CD8-positive, alpha-beta memory T cell (primary cell): ENCODE measurements at places on chromosomes 12 and 14.

DNA sequence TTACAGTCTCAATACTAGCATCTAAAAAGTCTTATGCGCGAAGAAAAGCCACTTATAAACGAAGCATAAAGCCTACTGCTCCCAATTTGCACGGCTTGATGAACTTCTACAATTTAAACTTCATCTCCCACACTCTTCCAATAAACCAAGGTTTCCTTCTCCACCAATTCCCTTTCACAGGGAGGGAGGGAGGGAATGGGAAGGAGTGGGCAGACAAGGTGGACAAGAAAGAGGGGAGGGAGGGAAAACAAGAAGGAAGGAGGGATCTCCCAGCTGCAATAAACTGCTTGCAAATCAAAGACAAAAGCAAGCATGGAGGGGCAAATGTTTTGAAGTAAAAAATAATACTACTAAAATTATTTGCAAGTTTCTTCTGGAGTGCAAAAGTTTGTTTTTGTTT, 64.5 kb downstream of the MED13L start:
- H3K27me3 ChIP-seq = no peaks in the 10 kb centered on the region
- H3K4me3 ChIP-seq = no peak overlapping the region
- H3K4me1 ChIP-seq = peaks cover 48% of the 10 kb centered on the region
- no peak overlapping the region for H3K27ac ChIP-seq

GRCh38 chr14:103334644-103335622, 896 bp downstream of the EIF5 start:
- H3K27me3 ChIP-seq = no peaks in the 10 kb centered on the region
- peak; percentile 57 for DNase-seq
- peaks cover 45% of the 10 kb centered on the region for H3K4me1 ChIP-seq
- H3K36me3 ChIP-seq = peaks cover 46% of the 10 kb centered on the region

DNA sequence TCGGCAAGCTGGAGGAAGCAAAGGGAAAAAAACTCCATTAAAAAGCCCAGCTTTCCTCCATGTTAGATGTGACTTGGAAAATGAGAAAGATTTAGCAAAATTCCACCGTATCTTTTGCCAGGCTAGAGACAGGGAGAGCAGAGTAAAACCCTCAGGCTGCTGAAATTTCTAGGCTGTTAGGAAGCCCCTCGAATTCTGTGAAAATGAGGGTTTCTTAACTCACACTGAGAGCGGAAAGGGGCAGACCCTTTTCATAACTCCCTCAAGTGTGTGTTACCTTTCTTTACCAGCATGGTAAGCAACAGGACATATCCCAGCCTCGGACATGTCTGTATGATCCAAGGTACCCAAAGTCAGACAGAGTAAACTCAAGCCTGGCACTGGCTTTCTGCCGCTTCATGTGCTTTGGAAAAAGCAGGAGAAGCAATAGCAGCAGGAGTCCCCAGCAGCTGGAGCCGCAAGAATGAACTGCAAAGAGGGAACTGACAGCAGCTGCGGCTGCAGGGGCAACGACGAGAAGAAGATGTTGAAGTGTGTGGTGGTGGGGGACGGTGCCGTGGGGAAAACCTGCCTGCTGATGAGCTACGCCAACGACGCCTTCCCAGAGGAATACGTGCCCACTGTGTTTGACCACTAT, at the start of gene RHOJ:
Gene RHOJ (plus strand): TSS at position 37 of the 637 bp plus-strand sequence. CDS start 427 bp downstream, at position 464.
- H3K4me1 ChIP-seq = no peaks in the 10 kb centered on the region
- no peak within 1 kb of the TSS for H3K4me3 ChIP-seq
- H3K27ac ChIP-seq = no peak within 1 kb of the TSS
- no peaks in the 10 kb centered on the region for H3K36me3 ChIP-seq
- DNase-seq = no peak

DNA sequence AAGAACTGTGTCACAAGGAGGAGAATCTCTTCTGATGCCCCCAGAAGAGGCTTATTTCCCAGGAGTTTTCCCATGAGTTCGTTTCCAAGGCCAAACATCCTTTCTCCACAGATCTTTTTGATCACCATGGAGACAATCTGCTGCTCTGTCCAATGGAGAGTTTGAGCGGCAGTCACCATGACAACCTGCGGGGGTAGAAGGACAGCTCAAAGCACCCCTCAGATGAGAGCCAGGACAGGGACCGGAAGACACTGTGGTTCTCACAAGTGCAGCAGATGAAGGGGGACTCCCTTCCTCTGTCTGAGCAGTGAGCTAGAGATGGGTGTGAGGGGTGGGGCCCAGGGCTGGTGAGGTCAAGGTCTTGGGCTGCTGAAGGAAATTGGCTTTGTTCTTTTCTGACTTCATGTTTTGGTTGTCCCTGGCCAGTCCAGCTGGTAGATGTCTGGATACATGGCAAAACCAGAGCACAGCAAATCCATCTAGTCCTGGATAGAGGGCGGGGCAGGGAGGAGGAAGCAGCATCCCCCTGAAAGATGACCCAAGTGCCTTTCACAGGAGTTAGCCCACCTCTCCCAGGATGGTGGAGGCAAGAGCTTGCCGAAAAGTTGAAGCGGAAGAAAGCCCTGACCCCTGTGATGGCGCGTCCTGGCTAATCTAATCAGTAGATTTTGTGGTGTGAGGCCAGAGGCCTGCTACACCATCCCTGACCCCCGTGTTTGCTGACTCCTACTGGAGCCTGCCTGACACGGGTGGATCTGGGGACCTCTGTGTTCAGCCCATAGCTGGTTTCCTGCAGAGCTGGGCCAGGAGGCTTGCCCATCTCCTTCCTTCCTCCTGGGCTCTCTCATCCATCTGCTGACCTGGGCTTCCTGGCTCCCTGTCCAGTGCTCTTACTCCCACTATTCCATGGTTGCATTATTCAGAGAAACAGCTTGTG, 24.4 kb downstream of the DHRS2 start:
- H3K27me3 ChIP-seq = no peaks in the 10 kb centered on the region
- peaks cover 19% of the 10 kb centered on the region for H3K4me1 ChIP-seq
- no peak for DNase-seq

DNA sequence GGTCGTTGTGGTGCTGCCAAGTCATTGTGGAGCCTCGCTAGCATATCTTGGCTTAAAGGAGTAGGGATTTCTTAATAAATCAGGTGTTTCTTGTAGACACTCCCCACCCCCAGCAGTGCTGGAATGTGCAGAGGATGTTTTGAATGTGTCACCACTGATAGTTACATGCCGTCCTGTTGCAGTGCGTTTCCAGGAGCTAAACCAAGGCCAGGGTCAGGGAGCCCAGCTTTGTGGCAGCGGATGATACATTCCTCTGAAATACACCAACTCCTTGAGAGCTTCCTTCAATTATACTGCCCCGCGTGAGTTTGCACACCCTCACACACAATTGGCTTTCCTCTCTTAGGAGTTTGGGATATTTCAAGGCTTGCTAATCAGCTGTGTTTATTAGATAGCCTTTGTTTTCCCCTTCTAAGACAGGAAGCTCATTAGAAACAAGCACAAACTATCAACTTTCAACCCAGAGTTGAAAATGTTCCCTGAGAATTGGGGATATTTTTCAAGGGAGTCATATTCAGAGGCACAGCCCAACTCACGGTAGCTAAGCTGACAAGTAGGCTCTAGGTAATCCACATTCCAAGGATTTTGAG, 154.9 kb downstream of the C12orf75 start:
- no peak for DNase-seq
- H3K27me3 ChIP-seq = no peaks in the 10 kb centered on the region
- no peak overlapping the region for H3K4me3 ChIP-seq
- no peaks in the 10 kb centered on the region for H3K36me3 ChIP-seq
- no peaks in the 10 kb centered on the region for H3K4me1 ChIP-seq
- H3K27ac ChIP-seq = no peak overlapping the region
